Breast epithelium (tissue), 4 donors: ENCODE measurements at places on chromosomes 13 and 19. TPM values are rescaled to one million over a fixed set of nuclear protein-coding genes. Genes with fewer than 3 reads are reported as not detected.

Gene STAP2
- 1.6 TPM for total RNA-seq

Gene NCCRP1
- total RNA-seq = 2.9 TPM

GRCh38 chr13:109795011-109795410 lies 8.6 kb upstream of the IRS2 start:
- DNase-seq = no peak

DNA sequence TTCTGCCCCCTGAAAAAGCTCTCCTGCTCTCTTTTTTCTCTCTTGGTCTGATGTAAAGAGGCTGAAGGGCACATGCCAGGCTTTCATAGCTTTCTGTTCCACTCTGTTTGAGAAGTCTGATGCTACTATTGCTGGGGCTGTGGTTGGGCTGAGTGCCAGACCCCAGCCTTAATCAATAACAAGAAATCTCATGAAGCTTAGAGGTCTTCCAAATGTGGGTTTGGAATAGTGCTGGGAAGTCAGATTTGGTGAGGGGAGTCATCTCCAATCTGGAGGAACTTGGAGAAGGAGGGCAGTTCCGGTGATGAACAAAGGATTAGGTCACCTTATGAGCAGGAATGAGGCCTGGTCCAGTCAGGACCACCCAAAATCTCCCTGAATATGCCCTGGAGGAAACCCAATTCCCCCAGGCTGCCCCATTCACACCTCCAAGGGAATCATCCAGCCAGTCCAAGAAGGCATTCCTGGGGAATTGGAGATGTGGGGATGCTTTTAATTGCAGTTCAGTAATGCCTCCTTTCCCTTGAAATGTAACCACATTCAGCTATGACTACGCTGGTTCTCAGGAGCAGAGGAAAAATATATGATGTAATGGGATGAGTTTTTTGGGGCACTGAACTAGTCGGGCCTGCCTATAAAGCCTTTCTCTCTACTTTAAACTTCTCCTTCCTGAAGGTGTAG lies 102.0 kb downstream of the STARD13 start:
- no peak for DNase-seq

DNA sequence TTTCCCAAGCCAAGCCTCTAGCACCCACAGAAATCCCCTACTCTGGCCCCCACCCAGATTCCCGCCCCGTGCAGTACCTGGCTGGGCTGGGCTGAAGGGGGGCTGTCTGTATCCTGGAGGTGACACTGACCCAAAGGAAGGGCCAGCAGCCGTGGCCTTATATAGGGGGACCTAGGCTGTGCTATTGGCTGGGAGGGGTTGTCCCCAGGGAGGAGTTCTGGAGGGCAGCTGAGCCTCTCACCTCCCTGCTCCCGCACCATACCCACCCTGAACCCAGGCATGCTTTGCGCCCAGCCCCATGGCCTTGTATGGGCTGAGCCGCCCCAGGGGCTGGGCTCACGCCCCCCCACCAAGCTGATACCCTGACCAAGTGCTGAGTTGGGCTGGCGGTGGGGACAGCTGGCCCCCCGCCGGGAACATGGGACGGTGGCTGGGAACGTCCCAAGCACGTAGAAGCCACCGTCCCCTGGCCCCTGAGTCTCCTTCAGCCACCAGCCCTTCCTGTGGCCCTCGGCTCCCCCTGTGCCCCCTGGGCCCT lies at the start of gene CKM:
Gene CKM (minus strand): TSS at position 132 of the 538 bp plus-strand sequence. CDS start 3,162 bp downstream, outside the sequence.
- no peak for DNase-seq

GRCh38 chr19:2289714-2290435 lies 7.9 kb upstream of the PEAK3 start:
- no peak for DNase-seq

DNA sequence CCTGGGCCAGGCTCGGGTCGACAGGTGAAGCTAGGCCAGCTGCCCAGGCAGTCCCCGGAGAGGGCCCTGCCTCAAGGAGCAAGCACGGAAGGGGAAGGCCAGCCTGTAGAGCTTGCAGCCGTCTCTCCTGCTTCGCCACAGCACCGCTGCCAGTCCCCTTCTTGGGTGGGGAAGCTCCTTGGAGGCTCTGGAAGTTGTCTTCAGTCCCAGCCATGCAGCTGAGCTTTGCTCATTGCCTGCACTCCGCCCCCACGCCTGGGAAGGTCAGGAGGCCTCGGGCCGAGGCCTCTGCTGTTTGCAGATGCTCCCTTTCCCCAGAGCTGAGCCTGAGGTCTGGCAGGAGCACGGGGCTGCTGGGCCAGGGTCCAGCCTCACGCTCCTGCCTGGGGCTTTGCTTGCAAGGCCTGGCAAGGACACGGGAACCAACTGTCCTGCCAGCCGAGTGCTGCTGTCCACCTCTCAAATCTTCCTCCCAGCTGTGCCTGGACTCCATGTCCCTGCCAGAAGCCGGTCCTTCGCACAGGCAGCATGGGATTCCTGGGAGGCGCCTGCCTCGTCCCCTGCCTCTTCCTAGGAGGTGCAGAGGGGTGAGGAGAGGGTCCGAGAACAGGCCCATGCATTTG lies 13.3 kb downstream of the PLEKHF1 start:
- peak; percentile 60 for DNase-seq

DNA sequence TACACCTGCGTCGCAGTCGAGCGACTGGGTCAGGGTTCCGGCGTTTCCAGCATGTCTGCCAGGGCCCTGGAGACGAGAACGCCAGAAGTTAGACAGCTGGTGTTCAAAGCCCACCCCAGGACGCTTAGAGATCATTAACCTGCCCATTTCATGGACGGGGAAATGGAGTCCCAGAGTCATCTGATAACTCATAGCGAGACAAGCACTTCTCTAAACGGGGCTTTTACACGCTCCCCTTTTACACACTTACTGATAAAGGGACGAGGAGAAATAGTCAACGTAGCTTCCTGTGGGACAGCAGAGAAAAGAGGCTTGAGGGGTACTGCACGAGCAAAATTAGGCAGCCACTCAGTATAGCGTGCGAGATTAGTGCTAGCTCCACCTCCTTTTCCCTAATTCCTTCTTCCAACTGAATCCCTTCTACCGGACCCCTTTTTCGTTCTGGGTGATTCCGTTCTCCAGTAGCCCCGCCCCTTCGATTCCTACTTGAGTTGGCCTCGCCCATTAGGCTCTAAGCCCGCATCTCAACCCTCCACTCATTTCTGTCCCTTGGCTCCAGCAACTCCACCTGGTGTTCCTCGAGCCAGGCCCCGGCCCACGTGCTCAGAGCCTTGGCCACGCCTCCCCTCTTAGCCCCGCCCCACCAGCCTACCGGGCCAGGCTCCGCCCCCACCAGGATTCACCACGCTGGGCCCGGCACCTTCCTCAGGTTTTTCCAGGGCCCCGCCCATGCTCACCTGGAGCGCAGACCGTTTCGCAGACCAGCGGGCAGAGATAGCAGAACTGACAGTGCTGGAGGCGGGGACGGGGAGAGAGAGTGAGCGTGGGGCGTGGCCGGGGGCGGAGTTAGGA lies 3.7 kb downstream of the HRC start:
- peak; percentile 93 for DNase-seq

Gene CYP2A6
- not detected for total RNA-seq

Gene LMTK3
- 1.3 TPM for total RNA-seq

GRCh38 chr13:66860878-66861417 lies 369.2 kb downstream of the PCDH9 start:
- no peak for DNase-seq

DNA sequence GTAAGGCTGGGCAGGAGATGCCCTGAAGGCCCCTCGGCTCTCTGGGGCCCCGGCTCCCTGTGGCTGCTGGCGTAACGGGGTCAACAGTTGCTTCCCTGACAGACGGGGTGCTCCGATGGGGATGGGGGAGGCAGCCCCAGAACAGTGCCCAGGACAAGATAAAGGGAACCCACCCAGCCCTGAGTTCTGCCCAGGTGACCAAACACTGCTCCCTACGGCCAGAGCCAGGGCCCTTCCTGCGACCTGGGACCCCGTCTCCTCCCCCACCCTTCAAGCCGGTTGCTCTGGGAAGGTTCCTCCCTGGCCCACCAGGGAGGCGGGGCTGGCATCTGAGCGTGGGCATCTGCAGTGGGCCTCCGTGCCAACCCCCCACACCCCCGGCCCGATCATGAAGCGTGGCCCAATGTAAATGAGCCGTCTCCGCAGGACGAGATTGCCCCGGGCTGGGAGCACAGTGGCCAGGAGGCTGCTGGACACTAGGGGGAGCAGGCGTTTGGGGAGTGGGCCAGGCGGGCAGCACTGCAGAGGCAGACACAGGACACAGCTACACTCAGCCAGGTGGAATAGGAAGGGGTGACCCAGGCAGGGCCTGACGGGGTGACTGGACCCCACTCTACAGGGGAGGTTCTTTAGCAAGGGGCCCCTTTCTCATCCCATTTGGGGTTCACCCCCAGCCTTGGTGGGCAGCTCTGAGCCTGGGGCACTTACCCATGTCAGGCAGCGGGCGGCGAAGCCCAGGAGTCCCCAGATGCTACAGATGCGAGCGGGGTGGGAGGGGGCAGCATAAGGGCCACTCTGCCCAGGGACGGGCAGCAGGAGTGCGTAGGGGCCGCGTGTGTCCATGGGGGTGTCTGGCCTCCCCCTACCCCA lies 1.2 kb upstream of the NKPD1 start:
- no peak for DNase-seq

Gene FBXO17
- 14.2 TPM for total RNA-seq

DNA sequence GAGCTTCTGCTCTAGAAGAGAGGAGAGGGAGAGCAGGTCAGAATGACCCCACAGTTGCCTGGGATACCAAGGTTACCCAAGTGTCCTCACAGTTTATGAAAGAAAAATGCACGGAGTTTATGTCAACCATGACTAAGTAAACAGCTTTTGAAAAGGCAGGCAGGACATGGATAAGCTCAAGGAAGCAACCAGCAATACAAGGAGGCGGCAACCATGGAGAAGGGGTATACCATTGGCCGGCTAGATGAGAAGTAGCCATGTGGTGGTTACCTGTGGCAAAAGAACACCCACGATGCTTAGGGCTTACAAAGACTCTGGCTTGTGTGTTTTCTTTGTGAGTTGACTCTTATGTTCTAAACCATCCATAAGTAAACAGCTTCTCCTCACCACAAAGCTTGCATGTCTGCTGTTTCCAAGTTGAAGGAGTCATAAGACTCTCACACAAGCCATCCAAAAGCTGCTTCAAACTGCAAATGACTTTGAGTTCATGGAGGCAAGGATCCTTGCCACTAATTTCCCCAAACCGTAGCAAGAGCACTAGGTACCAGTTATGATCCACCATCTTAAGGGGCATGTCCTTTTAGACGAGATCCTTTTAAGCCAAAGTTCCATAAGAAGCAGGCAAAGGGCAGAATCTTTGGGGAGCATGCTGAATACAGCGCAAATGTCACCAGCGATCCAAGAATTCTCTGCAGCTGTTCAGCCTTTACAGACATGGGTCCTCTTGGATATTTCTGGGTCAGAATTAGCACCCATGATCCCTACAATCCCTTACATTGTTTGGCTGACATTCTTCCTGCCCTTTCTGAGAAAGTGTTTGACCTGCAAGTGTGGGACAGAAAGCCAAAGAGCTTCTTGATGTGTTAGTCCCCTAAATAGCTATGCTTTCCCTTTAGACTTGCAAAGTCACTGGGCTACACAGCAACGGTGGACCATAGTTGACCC lies 74.8 kb upstream of the IPO5 start:
- DNase-seq = no peak

DNA sequence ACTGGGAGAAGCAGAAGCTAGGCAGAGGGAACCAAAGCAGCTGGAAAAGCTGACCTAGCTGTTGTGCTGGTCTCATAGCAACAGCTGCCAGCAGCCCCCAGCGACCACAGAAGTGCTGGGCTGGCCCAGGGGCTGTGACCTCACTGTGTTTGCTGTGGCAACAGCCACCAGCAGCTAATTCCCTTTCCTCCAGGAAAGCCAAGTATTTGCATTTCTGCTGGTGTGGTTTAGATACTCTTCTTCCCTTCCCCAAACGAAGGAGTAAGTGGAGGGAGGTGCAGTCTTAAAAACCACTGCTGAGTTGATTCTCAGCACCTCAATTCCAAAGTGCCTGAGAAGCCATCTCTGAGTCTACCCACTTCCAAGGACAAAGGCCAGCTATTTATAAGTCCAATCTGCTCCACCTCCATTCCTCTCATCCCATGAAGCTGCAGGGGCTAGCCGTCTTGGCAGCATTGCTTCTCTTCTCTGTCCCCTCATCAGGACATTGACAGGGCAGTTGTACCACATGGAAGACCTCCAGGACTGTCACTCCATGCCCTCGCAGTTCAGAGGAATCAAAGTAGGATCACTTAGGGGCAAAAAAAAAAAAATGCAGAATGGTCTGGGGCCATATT lies 11.5 kb upstream of the CCDC97 start:
- DNase-seq = peak; percentile 80

Gene MEF2B
- not detected for total RNA-seq

Gene CALR
- total RNA-seq = 305 TPM

Gene CLN5
- 27.4 TPM for total RNA-seq

- DNase-seq = no peak
Observed at GRCh38 chr19:30712431-30713337, 340.5 kb downstream of the ZNF536 start.
